ENCODE measurements at places on chromosomes 2 and 18.
A peak's percentile ranks its signal among the peaks of the same experiment; 100 is the strongest.

DNA sequence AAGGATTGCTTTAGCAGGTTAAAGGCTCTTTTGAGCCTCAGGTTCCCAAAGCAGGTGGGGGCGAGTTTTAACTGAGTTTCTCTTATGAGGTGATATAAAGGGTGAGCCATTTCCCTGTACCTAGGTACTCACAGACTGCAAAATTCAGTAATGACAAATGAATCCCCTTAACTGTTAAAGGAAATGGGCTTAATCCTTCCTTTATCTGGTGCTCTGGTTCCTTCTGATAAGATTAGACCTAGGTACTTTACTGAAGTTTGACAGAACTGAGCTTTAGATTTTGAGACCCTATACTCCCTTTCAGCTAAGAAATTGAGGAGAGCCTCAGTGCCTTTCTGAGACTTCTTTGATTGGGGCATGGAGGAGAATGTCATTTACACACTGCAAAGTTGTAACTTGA lies 42.6 kb downstream of the STK17B start:
- DNase-seq: no peak

- peak; percentile 73 for DNase-seq
These were observed 797 bp downstream of the CTIF start for GRCh38 chr18:48539406-48540250.

- DNase-seq: no peak
These were observed 66.6 kb downstream of the BCL2 start for GRCh38 chr18:63253014-63253413.

- no peak for DNase-seq
These were observed 294.5 kb downstream of the PRKCE start for GRCh38 chr2:45946023-45946422.

- DNase-seq: no peak
These were observed 101.6 kb downstream of the LBH start for GRCh38 chr2:30332791-30333453.

DNA sequence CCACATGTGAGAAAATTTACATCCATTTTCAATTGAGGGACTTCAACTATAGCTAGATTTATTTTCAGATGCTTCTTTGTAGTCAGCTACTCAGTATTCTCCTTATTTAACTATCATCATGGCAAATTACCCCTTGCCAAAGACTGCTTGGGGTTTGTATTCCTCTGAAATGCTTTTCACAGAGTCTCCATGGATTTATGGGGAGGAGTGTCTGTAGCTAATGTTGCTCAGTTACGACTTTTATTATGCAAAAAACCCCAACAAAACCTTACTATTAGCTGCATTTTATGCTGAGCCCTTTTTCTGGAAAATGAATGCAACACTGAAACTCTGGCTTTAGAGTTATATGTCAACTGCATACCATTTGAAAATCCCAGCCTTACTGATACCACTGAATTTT lies 78.6 kb downstream of the RFTN2 start:
- peak; percentile 33 for DNase-seq

GRCh38 chr2:6679471-6679870 lies 186.2 kb downstream of the CMPK2 start:
- DNase-seq: no peak
